Lung microvascular endothelial cell (primary cell): ENCODE measurements at places on chromosomes 5 and 9. TPM values are rescaled to one million over a fixed set of nuclear protein-coding genes. Genes with fewer than 3 reads are reported as not detected.

Gene SEC24A
- total RNA-seq: 10.9 and 15.1 TPM in 2 replicates

GRCh38 chr9:127045148-127045547, 77.3 kb downstream of the ANGPTL2 start:
- DNase-seq: no peak

DNA sequence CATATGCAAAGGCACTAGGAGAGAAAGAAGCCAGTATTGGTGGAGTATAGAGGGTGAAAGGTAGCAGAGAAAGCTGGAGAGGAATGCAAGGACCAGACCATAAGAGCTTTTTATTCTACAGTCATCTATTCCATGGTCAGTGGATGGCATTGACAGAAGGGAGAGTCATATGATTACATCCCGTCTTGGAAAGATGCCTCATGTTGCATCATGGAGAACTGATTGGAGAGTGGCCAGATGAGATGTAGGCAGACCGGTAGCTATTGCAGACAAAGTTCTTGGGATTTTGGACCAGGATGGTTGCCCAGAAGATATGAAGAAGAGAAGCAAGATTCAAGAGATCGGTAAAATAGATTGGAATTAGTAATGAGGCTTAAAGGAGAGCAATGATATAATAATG, 260.7 kb downstream of the CHSY3 start:
- no peak for DNase-seq

GRCh38 chr9:110006657-110007056, 201.3 kb downstream of the C9orf152 start:
- no peak for DNase-seq

DNA sequence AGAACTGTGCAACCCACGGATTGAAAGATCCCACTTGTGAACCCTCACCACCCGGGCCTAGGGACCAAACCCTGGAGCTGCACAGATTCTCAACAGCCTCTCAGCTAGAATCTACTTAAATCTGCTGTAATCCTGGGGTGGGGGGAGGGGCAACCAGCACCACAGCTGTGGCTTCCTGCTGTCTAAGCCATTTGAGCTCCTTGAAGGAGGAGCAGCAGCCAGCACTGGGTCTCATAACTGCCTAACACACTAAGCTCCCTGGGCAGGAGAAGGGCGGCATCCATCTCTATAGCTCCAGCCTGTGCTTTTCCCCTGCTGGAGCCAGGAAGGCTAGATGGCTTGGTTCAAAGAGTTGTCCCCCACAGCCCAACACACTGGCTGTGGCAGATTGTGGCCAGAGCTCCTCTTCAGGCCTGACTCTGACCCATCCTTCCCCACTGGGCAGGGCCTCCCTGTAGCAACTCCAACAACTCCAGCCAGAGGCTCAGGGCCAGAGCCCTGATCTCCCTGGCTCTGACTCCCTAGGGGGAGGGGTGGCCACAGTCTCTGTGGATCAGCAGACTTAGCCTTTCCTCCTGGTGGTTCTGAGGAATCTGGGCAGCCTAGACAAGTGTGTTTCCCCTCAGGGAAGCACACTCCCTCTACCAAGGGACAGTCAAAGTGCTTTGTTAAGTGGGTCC, 72.0 kb upstream of the C9orf72 start:
- no peak for DNase-seq
